ENCODE measurements at places on chromosomes 16 and 17.
A peak's percentile ranks its signal among the peaks of the same experiment; 100 is the strongest.

DNA sequence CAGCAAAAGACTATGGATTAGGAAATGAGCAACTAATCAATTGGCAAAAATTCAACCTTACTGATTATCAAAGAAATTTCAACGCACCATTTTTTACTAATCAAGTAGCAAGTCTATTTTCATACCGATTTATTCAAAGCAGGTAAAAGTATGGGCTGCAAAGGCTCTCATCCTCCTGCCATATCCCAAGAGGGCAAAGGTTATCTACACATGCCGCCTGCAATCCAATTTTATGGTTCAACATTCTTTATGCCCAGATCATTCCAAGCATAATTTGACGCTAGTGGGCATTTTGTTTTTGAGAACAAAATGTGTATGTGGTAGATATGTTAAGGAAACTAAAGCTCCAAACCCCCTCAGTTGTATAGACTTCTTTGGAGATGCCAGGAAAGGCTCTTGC is 270.6 kb downstream of the MAF start:
- no peak for DNase-seq

- no peak for DNase-seq
Observed at GRCh38 chr17:62093188-62094155, 28.4 kb upstream of the MED13 start.

GRCh38 chr17:44924107-44924544 is 8.8 kb upstream of the GFAP start:
- no peak for DNase-seq

DNA sequence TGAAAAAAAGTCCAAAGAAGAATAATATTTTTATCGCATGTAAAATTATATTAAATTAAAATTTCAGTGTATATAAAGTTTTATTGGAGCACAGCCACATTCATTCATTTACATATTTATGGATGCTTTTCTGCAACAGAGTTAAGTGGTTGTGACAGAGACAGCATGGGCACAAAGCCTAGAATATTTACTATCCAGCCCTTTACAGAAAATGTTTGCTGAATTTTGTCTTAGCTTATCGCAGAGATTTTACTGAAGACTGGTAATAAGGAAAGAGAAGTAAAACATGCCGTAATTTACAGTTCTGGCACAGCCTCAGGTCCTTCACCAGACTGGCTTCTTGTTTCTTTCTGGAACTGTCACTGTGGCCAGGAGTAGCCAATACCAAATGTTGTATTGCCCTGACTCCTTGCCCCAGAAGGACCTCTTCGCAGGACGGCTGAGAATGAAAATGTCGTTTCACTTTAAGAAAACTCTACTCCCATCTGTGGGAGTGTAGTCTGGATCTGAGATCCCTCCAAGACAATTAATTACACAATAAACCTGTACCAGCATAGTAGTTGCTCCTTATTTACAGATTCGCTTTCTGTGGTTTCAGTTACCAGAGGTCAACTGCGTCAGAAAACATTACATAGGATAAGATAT is 94.9 kb upstream of the GOT2 start:
- DNase-seq: no peak

- peak; percentile 30 for DNase-seq
Observed at GRCh38 chr16:67389911-67390815, 3.1 kb downstream of the TPPP3 start.

DNA sequence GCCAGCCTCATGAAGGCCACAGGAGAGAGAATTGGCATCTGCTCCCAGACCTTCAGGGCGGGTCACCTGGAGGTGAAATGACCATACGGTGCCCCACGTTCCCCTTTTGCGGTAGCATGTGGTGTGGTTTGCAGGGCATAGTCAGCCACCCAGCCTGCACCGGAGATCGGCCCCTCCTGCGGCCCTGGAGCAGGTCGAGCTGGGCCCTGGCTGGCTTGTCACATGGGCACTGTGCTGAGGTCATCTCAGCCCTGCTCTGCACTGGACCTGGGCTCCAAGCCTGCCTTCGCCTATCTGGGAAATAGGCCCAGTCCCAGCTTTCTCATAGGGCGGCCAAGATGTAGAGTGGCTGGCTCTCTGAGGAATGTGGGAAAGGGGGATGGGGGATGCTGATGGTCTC is 16.2 kb downstream of the GSE1 start:
- no peak for DNase-seq

GRCh38 chr16:53159781-53160436 is 105.1 kb downstream of the CHD9 start:
- DNase-seq: no peak

GRCh38 chr16:29699324-29700219 is 20.6 kb downstream of the QPRT start:
- DNase-seq: no peak

DNA sequence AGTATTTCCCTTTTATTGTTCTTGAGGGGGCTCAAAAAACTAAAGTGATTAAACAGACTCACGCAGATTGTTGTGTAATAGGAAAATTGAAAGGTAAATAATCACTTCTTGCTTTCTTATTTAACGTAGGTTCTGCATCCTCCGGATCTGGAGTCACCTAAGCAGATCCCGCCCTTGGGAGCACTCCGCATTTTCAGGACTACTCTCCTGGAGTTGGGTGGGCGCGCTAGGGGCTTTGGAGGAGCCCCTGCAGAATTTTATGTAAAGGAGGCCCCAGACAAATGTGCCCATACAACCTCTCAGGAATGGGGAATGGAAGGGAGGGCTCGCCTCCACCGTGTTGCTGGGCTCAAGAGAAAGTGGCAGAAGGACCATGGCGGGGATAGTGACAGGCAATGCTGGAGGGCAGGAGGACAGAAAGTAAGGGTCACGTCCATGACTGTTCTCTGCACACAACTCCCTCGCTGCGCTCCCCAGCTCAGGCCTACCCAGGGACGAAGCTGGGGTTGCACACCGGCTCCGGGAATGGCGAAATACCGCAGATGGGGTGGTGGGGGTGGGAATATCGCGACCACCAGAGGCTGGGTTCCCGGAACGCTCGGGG is 8.3 kb downstream of the MT2A start:
- no peak for DNase-seq
